Renal pelvis (tissue), 12 donors: ENCODE measurements at places on chromosomes 3 and 15.

GRCh38 chr3:190058521-190059241, 62.0 kb downstream of the P3H2 start:
- DNase-seq, result no peak

- DNase-seq, result peak; percentile 65
Measured at GRCh38 chr3:56251343-56251945, 216.8 kb downstream of the ERC2 start.

GRCh38 chr3:170012683-170013400, 25.0 kb upstream of the GPR160 start:
- no peak for DNase-seq

GRCh38 chr3:16288664-16289063, 23.7 kb downstream of the OXNAD1 start:
- DNase-seq, result no peak

DNA sequence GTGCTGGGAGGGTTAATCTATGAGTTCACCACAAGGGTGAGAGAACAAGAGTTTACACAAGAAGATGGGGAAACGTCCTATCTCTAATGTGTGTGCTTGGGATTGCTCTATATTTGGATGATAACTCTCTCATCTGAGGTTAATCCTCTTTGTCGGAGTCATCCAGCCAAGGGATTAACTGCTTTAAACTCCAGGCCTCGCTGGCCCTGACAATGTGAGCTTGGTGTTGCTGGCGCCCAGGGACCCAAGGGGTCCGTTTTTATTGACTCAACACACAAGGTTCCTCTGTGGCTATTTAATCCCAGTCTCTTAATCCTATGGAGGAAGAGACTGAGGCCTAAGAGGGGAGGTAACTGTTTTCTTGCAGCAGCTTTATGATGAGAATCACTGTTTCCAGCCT, 14.2 kb downstream of the SV2B start:
- DNase-seq, result no peak

GRCh38 chr15:99438691-99439523, 126.9 kb upstream of the MEF2A start:
- DNase-seq, result no peak

DNA sequence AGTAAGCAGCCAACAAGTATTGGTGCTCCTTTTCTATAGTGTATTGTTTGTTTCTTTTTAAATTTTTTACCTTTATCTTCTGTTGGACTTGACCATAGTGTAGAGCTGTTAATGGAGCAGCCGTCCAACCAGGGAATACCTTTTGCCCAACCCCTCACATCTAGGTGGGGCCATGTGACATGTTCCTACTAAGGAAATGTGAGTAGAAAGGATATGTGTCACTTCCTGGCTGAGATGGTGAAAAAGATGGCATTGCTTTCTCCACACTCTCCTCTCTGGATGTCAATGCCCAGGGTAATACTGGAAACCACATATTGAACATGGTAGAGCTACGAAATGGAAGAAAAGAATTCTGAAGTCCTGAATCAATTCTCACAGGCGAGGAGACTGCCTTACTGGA, 218.8 kb downstream of the TBL1XR1 start:
- DNase-seq, result no peak
